Urothelium cell line (cell line): ENCODE measurements at places on chromosomes 2 and 18.

- DNase-seq: no peak
Observed at GRCh38 chr2:12817870-12818269, 101.1 kb downstream of the TRIB2 start.

DNA sequence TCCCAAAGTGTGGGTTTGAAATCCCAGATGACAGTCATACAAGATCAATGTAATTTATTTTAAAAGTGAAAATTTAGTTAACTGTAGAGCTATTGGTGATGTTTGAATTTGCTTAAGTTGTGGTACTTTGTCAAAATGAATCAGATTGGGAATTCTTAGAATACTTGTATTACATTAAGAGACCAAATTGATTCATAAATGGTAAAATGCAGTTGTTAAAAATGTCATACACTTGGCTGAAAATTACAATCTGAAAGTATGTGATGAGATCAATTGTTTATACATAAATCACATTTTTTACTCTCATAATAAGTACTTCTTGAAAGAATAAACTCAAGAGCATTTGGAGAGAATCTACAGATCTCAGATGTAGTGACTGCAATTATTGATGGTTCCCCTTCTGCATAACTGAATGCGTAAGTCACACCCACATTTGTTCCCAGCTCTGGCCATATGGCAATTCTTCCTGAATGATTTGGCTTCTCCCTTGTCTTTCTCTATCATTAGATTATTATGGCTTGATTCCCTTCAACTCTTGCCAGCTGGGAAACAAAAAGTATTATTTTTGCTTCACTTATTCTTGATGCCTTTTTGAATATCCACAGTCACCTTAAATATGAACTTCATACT lies 558.5 kb downstream of the CPS1 start:
- no peak for DNase-seq

- DNase-seq: no peak
Observed at GRCh38 chr2:9990736-9991135, 39.2 kb downstream of the GRHL1 start.

- DNase-seq: no peak
Observed at GRCh38 chr2:98191883-98192282, 104.9 kb downstream of the VWA3B start.

DNA sequence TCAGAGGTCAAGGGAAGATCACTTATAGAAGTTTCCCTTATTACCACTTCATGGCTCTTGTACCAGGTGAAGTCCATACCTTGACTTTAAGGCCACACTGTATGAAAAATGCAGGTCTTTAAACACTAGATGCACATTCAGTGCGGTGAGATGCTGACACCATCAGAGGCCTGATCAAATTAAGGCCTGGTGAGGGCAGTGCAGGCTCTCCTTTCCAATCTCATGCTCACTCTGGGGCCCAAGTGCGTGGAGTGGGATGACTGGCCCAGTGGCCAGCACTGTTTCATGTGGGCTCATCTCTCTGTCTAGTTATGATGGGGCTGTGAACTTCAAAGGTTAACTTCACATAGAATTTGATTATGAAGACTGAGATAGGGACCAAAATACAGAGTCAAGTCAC lies 281.1 kb downstream of the SLC4A3 start:
- DNase-seq: no peak
